Trophoblast cell (in vitro differentiated cells and primary cell): ENCODE measurements at places on chromosomes 11 and 22.

DNA sequence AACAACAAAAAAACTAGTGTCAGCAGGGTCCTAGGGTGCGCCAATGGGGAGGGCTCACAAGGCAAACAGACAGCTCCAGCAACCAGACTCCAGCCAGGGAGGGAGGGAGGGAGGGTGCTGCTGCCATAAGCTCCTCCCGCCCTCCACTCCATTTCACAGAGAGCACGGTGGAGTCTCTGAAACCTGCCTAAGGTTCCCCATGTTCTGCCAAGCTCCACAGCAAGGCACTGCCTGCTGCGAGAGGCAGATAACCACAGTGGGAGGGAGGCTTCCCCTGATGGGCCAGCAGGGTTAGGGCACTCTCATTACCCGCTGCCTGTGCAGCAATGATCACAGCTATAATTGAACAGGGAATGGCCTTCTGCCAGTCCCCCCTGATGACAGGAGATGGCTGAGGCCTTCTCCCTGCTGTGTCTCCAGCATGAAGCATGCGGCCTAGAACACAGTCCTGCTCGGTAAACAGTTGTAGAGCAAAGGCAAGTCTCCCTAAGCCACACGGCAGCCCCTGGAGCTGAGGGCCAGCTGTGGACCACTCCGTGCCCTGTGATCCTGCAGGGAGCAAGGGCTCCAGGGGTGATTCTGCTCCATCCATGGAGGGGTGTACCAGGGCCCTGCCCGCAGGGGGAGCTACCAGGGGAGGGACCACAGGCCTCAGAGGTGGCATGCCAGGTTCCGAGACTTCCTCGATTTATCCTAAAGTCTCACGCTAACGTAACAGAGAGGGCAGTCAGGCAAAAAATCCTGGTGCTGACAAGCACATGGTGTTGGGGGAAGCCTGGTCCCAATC lies 42.9 kb downstream of the PC start:
- H3K27ac ChIP-seq = no peak overlapping the region
- DNase-seq = no peak
- H3K4me1 ChIP-seq = no peaks in the 10 kb centered on the region
- no peaks in the 10 kb centered on the region for H3K27me3 ChIP-seq
- no peak overlapping the region for H3K4me3 ChIP-seq

GRCh38 chr11:72174302-72175070 lies 17.5 kb upstream of the FOLR1 start:
- H3K36me3 ChIP-seq = no peaks in the 10 kb centered on the region
- H3K27ac ChIP-seq = no peak overlapping the region
- H3K4me1 ChIP-seq = no peaks in the 10 kb centered on the region
- no peak for DNase-seq
- no peaks in the 10 kb centered on the region for H3K27me3 ChIP-seq

- peak; percentile 83 for DNase-seq
- no peaks in the 10 kb centered on the region for H3K27me3 ChIP-seq
- H3K27ac ChIP-seq = peak overlapping the region; percentile 69
- peak overlapping the region; percentile 70 for H3K4me3 ChIP-seq
- no peaks in the 10 kb centered on the region for H3K36me3 ChIP-seq
Measured at GRCh38 chr11:72813740-72814285, 398 bp upstream of the ATG16L2 start.

DNA sequence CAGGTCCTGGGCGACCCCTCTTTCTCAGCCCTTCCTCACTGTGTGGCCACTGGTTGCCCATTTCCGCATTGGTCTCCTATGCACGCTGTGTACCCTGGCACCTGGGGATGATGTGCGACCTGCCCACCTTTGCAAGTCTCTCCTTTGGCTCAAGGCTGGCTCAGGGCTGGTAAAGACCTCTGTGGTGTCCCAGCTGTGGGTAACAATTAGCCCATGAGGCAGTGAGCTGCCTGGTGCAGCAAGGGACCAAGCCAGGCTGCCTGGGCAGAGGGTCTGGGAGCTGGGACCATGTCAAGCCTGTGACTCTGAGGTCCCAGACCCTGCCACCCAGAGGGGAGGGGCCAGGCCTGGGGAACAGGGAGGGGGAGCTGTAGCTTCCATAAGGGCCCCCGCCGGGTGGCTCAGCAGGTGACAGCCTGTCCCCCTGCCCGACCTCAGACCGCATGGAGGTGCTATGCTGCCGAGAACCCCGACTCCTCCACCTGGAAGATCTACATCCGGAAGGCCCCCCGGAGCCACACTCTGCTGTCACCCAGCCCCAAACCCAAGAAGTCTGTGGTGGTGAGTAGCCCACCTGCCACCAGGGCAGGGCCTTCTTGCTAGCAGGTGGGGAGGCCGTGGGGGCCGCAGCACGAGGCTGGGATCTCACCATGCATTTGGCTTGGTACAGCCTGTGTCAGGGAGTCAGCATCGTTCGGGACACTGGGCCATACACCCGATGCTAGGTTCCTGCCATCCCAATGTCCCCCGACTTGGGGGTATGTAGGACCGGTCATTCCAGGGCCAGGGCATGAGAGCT lies 112.5 kb downstream of the KCNQ1OT1 start:
- no peak for DNase-seq
- no peaks in the 10 kb centered on the region for H3K36me3 ChIP-seq
- no peak overlapping the region for H3K27ac ChIP-seq
- H3K27me3 ChIP-seq = no peaks in the 10 kb centered on the region
- H3K4me1 ChIP-seq = peaks cover 7% of the 10 kb centered on the region

DNA sequence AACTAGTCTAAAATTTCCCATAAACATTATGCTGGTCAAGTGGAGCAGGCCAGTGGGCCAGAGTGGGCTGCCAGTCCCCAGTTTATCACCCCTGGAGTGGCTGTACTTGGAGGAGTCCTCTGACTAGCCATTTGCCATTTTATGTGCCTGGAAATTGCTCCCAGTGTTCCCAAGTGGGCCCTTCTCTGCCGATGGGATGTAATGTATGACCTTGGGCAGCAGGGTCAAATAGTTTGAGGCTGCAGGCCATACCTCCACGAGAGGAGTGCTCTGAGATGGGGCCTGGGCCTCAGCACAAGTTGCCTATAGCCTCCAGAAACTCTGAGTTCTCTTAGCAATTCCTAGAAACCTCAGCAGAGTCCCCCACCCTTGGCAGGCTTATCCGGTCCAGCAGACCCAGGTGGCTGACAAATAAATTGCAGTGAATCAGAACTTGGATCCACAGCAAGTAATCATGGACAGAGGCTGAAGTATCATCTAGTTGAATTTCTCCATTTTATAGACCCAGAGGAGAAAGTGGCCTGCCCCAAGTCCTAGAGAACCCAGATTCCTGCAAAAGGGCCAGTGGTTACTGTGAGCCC lies 17.8 kb upstream of the PATZ1 start:
- no peak for DNase-seq
- no peaks in the 10 kb centered on the region for H3K36me3 ChIP-seq
- H3K27ac ChIP-seq = no peak overlapping the region
- H3K4me3 ChIP-seq = no peak overlapping the region

DNA sequence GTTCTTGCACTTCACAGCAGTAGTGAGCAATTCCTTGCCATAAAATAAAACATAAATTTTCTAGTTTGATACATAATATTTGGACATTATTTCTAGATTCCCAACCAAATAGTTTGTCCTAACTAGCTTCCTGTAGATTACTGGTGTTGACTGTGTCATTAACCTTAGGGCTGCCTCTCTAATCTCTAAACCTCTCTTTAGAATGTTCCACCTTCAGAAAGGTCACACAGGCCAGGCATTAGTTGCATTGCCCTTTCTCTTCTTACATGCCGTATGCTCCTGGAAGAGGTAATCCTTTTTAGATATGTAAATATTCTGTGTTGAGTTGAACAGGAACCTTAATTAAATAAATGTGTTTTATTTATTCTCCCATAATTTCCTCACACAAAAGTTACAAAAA lies 904.9 kb upstream of the CNTN5 start:
- no peaks in the 10 kb centered on the region for H3K4me1 ChIP-seq
- no peaks in the 10 kb centered on the region for H3K27me3 ChIP-seq
- H3K36me3 ChIP-seq = no peaks in the 10 kb centered on the region
- H3K4me3 ChIP-seq = no peak overlapping the region

- DNase-seq = no peak
- no peak overlapping the region for H3K27ac ChIP-seq
- no peaks in the 10 kb centered on the region for H3K27me3 ChIP-seq
Measured at GRCh38 chr22:50311606-50312351, 4.3 kb upstream of the PLXNB2 start.

DNA sequence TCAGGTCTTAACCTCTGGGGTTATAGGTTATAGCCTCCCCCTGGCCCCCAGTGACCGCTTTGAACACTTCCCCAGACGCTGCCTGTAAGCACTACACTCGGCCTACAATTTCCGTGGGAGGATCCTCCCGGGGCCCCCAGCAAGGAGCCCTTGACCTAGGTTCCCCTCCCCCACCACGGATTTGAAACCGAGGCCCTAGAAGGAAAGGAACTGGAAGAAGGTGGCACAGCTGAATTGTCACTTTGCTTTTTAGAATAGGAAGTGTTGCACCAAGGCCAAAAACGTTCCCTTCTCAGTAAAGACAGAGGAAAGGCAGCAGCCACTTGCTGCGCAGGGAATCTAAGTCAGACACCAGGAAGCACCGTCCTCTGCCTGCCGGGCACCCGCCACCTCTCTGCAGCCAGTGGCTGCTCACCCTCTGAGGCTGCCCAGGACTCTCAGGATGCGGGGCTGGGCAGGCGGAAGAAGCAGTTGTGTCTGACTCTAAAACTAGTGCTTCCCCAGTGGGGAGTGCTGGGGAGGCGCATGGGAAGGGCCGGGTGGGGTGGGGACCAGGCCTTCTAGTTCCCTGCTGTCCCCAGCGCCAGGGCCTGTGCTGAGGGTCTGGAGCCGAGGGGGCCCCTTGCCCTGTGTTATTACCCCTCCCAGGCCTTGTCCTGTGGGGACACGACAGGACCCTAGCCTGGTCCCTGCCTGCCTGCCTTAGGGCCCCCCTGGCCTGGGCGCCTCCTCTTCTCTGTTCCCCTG lies 7.9 kb upstream of the FLRT1 start:
- no peak for DNase-seq
- H3K36me3 ChIP-seq = no peaks in the 10 kb centered on the region
- no peak overlapping the region for H3K4me3 ChIP-seq

DNA sequence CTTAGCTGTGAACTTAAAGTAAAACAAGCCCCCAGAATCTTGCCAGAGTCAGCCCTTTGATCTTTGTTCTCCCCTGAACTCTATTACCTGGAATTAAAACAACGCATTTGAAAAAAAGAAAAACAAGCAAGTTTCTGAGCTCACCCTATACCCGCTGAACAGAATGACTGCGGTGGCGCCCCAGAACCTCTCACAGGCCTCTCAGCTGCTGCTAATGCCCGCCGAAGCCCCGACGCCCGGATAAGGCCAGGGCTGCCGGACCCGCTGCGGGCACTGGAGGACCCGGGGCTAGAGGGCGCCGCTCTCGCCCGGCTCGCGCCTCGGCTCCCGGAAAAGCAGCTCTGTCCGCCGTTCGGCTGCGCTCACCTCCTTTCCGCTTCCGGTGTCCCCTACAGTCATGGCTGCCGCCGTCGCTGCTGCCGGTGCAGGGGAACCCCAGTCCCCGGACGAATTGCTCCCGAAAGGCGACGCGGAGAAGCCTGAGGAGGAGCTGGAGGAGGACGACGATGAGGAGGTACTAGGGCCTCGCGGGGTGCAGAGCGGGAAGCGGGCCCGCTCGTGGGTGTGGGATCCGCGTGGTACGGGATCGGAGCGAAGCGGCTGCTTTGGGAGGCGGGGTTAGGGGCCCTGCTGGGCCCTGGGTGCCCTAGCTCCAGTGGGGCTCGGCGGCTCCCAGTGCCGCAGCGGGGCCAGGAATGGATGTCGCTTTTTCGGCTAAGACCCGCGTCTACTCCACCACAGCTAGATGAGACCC lies at the start of gene TOMM22:
Gene TOMM22, plus strand, starts transcription at position 376 of the 754 bp plus-strand sequence. Its CDS starts 22 bp downstream, at position 398.
- peaks cover 8% of the 10 kb centered on the region for H3K4me1 ChIP-seq
- peaks cover 29% of the 10 kb centered on the region for H3K36me3 ChIP-seq
- no peaks in the 10 kb centered on the region for H3K27me3 ChIP-seq
- peak within 1 kb of the TSS; percentile 100 for H3K4me3 ChIP-seq

DNA sequence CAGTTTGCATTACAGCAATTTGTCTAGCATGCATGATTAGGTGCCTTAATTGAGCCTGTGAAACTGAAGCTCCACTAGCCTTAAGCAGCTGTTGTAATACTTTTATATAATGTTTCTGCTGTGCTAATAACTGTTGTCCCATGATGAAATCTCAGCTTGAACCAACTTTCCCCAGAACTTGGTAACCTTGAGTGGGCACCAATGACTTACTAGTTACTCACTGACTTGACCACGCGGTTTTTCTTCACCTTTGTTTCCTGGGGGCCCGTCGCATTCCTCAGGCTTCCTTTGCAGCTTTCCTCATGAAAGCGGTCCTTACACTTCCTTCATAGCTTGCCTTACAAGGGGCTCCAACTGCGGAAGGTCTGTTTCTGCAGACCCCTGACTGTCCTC lies 11.2 kb upstream of the GLYATL1 start:
- no peak overlapping the region for H3K27ac ChIP-seq
- DNase-seq = no peak
- H3K4me1 ChIP-seq = no peaks in the 10 kb centered on the region
- no peaks in the 10 kb centered on the region for H3K36me3 ChIP-seq
- H3K27me3 ChIP-seq = no peaks in the 10 kb centered on the region
- no peak overlapping the region for H3K4me3 ChIP-seq

DNA sequence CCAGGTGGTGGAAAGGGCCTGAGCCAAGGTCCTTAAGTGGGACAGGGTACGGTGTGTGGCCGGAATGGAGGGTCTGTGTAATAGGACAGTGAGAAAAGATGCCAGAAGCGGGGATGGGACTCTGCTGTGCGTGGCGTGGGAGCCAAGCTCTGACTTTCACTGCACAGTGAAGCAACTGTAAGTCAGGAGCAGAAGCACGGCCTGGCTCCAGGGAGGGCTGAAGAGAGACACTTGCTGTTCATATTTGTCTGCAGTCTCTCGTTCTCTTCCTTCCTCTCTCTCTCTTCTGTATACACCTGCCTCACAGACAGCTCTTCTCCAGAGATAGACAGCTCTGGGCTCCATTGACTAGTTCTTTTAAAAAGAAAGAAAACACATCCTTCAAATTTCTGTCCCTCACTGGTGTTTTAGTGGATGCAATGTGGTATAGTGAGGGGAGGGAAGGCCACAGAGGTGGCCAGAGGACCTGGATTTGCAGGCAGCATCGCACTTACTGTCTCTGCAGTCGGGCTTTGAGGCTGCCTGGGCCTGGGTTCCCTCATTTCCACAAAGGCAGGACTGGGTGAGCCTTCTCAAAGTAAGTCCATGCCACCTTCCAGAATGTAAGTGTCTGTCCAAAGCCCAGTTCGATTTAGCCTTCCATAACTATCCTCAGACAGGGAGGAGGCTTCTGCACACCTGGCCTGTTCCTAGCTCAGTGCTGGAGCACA lies 2.1 kb downstream of the IL17RA start:
- peaks cover 10% of the 10 kb centered on the region for H3K27me3 ChIP-seq
- no peaks in the 10 kb centered on the region for H3K36me3 ChIP-seq
- peaks cover 7% of the 10 kb centered on the region for H3K4me1 ChIP-seq
- DNase-seq = no peak

- H3K4me3 ChIP-seq = peak overlapping the region; percentile 98
- peak overlapping the region; percentile 70 for H3K27ac ChIP-seq
- peaks cover 16% of the 10 kb centered on the region for H3K36me3 ChIP-seq
- no peaks in the 10 kb centered on the region for H3K27me3 ChIP-seq
- peaks cover 18% of the 10 kb centered on the region for H3K4me1 ChIP-seq
Measured at GRCh38 chr22:20980938-20981722, 967 bp upstream of the LZTR1 start.

- no peaks in the 10 kb centered on the region for H3K4me1 ChIP-seq
- no peaks in the 10 kb centered on the region for H3K36me3 ChIP-seq
- no peak for DNase-seq
Measured at GRCh38 chr11:121119440-121119839, 18.4 kb downstream of the TECTA start.
